Midbrain (tissue), 1 donor: ENCODE measurements at places on chromosomes 5 and 9.

- DNase-seq, result peak; percentile 35
Observed at GRCh38 chr9:74570879-74571512, 73.9 kb downstream of the RORB start.

DNA sequence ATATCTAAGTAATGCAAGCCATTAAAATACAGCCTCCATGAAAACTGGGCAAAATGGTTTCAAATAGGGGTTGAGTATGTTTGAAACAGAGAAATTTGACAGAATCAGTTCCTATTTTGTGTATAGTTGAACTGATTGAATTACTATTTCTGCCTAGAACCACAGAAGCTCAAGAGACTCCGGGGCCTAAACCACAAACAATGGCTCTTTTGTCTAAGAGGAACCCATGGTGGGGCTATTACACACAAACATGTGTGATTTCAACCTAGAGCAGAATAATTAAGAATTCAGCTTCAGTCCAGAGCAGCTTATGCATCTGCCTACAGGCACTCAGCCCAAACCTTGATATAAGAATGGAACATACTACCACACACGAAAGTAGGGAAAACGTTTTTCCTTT is 171.2 kb upstream of the MPDZ start:
- DNase-seq, result peak; percentile 14

GRCh38 chr9:134390537-134390936 is 64.3 kb downstream of the RXRA start:
- no peak for DNase-seq

DNA sequence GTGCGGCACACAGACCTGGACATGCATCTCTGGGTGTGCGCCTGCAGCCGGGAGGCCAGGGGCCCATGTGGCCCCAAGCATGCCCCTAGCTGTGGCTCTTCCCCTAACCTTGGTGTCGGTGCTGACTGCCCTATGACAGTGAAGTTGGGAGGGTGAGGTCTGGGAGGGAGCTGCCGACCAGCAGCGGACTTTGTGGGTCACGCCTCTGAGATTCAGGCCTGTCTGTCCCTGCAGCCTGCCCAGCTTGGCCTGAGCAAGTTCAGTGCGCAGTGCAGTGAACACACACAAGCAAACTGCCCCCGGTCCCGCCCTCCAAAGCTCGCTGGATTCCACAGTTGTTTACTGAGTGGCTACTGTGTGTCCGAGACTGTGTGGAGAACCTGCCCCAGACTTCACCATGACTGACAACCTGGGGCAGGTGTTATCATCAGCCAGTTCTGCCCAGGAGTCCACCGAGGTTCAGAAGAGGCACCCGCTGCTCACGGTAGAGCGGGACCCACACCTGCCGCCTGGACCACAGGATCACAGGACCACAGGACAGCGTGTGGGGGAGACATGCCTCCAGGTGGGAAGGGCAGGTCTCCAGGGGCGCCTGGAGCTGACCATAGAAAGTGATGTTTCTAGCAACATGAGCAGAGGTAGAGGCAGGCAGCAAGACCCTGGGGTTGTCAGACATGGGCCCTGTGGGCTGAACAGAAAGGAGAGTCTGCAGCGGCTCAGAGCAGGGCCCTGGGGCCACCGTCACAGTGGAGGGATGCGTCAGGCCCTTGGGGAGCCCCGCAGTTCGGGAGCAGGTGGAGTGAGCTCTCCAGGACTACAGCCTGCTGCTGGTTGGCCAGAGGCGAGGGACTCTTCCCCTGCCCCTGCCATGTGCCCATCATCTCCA is 105.1 kb downstream of the PHF2 start:
- no peak for DNase-seq

DNA sequence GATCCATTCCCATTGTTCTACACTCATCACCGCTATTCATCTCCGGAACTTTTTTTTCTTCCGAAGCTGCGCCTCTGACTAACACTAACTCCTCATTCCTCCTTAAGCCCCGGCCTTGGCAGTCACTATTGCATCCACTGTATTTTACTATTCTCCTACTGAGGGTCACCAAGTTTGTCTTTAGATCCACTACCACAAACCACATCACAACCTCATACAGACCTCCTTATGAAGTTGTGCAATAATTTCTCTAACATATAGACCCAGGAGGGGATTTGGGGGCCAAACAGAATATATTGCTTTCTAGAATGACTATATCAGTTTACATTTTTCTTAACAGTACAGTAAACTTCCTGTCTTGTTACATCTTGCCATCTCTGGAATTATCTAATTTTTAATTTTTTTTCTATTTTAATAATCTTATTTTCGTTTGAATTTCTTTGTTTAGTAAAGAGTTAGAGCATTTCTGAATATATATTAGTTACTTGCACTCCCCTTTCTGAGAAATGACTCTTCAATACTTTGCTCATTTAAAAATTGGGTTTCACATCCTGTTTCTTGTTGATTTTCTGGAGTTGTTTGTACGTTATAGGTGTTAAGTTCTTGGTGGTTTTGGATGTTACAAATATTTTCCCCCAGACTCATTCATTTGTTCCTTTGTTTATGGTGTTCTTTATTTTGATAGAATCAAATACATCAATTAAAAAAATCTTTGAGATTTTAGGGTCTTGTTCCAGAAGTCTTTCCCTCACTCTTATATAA is 37.1 kb downstream of the DMRT2 start:
- DNase-seq, result no peak

- no peak for DNase-seq
Observed at GRCh38 chr5:65535529-65535987, 27.4 kb downstream of the CENPK start.

- no peak for DNase-seq
Observed at GRCh38 chr9:83027153-83027891, 35.6 kb downstream of the RASEF start.

GRCh38 chr9:34493972-34494535 is 28.7 kb downstream of the ENHO start:
- no peak for DNase-seq

DNA sequence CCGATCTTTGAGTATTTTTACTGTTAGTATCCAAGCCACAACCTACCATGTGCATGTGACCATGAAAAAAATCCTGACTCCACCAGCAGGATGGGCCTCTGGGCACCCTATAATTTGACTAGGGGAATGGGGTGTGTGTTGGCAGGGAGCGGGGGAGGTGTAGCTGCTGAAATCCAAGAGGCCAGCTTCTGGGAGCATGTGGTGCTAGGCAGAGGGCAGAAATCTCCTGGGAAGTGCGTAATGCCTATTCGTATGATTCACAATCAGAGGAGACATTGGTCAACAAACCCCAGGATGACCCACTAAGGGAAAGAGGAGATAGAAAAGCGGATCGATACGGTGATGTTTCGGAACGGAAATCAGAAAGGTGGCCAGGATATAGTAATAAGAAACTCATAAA is 149.9 kb downstream of the ARSB start:
- DNase-seq, result no peak

- no peak for DNase-seq
Observed at GRCh38 chr5:72107901-72108201, 576 bp downstream of the MAP1B start.

GRCh38 chr5:95995962-95996489 is 34.4 kb upstream of the ELL2 start:
- no peak for DNase-seq

DNA sequence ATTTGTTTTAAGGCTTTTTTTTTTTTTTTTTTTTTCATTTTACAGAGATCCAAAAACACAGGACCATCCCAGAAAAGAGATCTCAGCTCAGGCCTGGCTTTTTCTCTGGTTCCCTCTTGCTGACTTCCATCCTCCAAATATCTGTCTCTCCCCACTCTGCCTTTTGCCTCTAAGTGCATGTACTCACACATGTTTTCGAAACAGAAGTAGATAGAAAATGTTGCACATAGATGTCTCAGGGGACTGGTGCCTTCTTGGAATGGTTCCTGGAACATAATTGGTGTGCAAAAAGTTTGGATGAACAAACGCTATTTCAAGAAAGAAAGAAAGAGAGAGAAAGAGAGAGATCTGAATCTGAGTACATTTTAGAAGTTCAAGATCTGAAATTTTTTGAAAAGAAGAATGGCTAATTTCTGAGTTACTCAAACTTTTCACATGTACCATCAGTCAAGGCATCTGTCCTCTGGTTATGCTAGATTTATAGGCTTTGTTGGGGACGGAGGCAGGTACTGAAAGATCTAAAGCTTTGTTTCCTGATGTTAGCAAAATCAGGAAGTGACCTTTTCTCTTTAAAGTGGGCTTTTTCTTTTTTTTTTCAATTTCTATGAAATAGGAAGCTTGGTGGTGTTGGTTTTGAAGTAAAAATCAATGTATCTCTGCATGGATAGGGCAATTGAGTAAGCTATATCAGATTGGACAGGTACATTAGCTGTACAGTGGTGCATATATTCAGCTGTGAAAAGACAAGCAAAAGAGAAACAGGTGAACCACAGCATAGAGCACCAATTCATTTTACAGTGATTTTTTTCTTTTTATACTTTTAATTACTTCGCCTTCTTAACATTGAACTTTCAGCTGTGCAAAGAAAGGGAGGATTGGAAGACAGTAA is 8.5 kb upstream of the TNFSF8 start:
- no peak for DNase-seq

- DNase-seq, result no peak
Observed at GRCh38 chr9:77735494-77735893, 87.4 kb upstream of the GNA14 start.

GRCh38 chr9:113296796-113297558 is 6.2 kb downstream of the RNF183 start:
- no peak for DNase-seq

- no peak for DNase-seq
Observed at GRCh38 chr5:138720840-138721239, 32.4 kb upstream of the CTNNA1 start.

DNA sequence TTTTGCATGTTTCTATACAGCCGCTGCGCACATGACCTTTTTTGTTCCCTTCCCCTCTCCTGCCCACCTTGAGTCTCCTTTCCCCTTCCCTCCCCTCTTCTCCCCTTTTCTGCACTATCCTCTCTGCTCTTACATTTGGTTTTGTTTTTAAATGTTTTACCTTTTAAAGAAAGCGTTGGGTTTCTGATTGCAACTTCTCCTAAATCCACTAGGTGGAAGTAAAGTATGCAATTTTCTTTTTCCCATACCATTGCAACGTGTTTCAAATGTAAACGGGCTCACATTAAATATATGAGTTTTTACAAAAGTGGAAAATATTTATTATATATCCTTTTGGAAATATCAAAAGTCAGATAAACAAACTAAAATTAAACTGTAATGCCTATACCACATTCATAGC is 500.9 kb downstream of the DIRAS2 start:
- DNase-seq, result no peak

DNA sequence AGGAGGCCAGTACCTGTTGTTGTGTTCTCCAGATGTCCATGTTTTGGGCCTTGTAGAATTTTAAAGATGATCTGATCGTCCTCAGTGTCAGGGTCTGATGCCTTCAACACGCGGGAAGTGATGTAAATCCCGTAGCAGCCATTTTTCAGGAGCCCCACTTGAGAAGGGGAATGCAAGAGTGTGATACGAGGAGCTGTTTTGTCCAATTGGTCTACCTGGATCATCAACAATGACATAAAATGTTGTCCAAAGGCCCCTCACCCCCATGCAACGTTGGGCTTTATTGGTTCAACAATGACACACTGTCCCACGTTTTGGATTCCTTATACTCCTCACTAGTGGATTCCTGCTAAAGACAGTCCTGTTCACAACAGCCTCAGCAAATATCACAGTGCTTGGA is 48.1 kb upstream of the CER1 start:
- DNase-seq, result no peak

DNA sequence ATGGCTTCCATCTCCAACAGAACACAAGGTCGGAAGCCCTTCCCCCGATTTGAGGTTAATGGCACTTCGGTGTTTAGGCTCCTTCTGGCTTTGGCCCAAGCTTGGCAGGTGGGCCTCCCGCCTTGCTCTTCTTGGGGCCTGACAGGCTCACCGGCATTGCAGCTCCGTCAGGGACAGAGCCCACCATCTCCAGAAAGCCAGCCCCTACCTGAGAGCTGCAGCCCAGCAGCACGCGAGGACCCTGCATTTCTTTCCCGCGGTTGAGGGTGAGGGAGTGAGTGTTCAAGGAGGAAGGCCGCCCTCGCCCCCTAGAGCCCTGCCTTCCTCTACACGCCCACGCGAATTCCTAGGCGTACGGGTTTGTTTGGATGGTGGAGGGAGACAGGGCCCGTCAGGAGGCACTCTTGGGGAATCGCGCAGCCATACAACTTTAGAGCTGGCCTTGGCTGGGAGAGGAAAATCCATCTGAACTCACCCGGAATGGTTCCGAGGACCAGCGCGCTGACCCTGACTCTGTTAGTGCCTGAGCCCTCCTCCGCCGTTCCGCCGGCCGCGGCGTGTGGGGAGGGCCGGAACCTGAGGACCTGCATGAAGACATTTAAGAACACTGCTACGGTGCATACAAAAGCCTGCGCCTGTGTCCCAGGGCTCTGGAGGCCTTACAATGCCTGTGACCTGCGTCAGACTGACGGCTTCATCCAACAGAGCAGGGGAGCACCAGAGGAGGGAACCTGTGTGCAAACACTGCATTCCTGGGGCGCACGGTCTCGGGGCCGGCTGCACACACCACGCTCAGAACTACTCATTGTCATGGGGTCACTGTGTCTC is 73.8 kb downstream of the MRPL36 start:
- no peak for DNase-seq

- DNase-seq, result no peak
Observed at GRCh38 chr9:73054091-73054490, 97.6 kb upstream of the ANXA1 start.

DNA sequence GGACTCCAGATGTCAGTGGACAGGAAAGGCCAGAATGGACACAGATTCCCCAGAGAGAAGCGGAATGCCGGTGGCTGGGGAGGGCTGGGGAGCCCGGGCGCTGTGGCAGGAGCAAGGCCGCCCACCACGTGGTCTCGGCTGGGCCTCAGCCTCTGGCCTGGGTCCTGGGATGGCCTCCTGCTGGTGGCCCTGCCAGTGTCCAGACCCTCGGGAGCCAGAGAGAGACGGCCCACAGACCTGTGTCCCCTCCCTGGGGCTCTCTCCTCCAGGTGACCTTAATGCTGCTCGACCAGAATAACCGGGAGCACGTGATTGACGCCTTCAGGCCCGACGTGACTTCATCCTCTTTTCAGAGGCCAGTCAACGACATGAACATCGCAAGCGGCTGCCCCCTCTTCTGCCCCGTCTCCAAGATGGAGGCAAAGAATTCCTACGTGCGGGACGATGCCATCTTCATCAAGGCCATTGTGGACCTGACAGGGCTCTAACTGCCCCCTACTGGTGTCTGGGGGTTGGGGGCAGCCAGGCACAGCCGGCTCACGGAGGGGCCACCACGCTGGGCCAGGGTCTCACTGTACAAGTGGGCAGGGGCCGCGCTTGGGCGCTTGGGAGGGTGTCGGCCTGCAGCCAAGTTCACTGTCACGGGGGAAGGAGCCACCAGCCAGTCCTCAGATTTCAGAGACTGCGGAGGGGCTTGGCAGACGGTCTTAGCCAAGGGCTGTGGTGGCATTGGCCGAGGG is 19.0 kb downstream of the FBXW5 start:
- DNase-seq, result no peak

GRCh38 chr9:72980600-72981265 is 27.9 kb upstream of the ALDH1A1 start:
- no peak for DNase-seq

GRCh38 chr5:57681942-57682341 is 199.3 kb upstream of the ACTBL2 start:
- DNase-seq, result no peak
